Activated B cell treated with CpG ODN at 0.5 μM for 24 hours (primary cell): ENCODE measurements at places on chromosomes 1 and 21.

DNA sequence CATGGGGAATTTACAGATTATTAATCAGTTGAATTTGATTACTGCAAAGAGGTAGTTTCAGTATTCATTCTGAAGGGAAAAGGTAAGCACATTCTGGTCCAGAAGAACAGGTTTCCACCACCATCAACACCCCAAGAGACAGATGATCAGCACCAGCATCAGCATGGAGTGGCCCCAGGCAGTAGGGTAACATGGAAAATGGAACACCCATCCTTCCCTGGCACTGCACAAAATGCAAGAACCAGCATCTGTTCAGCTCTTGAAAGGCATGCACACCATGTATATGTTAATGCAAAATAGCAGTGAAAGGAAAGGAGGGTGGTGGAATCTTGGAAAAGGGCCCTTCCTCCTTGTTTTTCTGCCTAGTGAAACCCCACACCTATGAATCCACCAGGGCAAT lies 9.2 kb downstream of the HSD3B1 start:
- no peak for DNase-seq

- no peak for DNase-seq
Measured at GRCh38 chr1:247491328-247491727, 33.4 kb upstream of the OR2B11 start.

DNA sequence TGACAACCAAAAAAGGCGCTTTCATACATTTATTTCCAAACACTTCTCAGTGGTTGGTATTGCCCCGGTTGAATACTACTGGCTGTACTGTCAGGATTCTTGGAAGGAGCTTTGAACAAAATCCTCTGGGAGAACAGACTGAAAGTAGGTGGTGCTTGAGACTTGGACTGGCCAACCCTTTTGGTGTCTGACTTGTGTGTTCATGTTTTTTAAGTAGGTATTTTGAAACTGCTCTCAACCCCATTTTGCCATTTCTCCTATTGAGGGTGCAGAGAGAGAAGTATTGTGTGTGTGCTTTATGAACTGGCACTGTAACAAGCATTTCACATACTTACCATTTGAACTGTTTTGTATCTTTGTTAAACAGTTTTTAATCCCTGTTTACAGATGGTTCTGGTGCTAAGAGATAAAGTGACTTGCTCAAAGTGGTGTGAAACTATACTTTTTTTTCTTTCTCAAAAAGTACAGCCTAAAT lies 21.2 kb downstream of the ARID1A start:
- no peak for DNase-seq

- DNase-seq: no peak
Measured at GRCh38 chr1:183652107-183652506, 1.0 kb downstream of the APOBEC4 start.

DNA sequence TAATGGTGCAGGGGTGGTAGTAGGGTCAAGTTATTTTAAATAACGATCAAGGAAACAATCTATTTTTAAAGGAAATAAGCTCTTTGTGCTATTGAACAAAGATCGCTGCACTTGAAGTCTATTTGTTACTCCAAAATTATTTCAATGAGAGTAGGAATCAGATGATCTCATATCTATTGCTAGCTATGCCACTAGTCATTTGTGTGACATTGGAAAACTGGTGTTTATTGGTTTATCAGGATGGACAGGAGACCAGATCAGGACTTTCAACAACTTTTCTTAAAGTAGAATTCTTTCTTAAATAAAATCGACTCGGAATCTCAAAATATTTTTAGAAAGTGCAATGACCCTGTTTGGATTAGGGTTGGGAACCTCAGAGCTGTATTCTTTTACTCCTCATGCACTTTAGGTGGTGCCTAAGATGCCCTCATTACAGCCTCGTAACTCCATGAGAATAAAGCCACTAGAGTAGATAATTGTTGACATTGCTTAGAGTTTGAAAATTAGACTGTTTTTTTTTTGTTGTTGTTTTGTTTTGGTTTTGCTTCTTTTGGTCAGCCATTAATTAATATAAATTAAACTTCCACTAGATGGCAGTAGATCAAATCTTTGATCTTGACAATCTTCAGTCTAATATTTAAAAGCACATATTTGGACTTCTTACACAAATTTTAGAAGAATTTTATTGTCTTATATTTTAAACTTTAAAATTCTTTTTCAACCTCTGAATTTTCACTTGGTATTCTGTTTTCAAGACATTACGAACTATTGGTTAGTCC lies 352.4 kb downstream of the USP25 start:
- no peak for DNase-seq

- no peak for DNase-seq
Measured at GRCh38 chr1:24727501-24728216, 17.6 kb upstream of the CLIC4 start.

- no peak for DNase-seq
Measured at GRCh38 chr1:89962024-89962741, 32.7 kb upstream of the ZNF326 start.

GRCh38 chr21:45976701-45977311 lies 4.8 kb upstream of the COL6A1 start:
- DNase-seq: no peak

DNA sequence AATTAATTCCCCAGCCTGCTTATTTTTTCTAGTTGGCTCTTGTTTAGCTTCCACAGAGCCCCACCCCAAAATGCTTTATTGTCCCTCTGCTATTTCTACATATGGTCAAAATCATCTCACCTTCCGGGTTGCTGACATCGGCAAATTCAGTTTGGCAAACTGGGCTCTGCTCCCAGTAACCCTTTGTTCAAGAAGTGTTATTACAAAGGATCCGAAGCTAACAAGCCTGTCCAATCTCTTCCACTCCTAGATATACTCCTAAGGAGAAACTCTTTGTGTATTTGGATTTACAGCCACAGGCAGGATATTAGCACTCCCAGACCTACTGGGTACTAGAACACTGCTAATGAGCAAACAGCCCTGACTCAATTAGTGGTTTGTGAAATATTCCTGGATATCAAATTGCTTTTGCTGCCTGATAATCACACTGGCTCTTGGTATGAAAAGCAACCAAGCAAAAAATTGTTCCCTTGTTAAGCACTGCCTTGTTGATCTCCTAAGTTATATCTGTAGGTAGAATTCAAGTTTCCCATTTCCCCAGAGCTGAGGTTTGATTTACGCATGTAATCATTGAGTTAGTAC lies 4.0 kb downstream of the JUN start:
- no peak for DNase-seq

DNA sequence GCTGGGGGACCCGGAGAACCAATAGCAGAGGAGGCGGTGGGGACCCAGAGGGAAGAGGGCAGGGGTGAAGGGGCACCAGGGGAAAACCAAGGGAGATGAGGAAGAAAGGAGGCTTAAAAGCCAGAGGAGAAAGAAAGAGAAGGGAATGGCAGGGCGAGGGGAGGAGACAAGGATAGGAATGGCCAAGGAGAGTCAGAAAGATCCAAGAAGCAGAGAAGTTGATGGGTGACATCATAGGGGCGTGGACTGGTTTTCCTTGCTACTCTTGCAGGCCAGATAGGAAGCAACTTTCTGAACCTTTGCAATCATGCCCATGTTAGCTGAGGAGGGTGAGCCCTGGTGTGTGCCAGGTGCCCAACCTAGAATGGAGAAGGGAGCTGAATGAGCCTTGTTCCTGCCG lies 5.4 kb downstream of the NPR1 start:
- DNase-seq: no peak

DNA sequence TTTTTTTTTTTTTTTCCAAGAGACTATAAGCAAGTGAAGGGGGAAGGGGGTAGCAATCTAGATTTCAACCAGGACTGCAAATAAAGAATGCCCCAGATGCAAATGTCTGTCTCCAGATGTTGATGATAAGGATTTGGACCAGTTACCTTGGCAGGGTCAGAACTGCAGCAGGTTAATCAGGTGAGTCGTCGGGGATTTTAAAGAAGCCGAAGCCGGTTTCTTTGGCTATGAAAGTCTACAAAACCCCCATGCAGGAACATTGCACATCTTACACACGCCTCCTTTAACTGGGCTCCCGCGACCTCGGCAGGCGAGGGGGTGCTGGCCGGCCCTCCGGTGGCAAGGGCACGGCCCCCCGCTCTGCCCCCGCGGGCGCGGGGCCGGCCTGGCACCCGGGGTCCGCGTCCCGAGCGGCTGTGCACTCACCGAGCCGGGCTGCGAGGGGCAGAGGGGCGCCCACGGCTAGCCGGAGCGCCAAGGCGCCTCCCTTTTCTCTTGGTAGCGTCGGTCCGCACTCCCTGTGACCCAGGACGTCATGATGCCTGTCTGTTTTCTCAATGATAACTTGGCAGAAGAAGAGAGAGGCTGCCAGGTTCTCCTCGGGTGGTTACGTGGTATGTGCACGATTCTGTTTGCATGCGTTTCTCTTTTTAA lies 366.3 kb upstream of the ESRRG start:
- DNase-seq: no peak

DNA sequence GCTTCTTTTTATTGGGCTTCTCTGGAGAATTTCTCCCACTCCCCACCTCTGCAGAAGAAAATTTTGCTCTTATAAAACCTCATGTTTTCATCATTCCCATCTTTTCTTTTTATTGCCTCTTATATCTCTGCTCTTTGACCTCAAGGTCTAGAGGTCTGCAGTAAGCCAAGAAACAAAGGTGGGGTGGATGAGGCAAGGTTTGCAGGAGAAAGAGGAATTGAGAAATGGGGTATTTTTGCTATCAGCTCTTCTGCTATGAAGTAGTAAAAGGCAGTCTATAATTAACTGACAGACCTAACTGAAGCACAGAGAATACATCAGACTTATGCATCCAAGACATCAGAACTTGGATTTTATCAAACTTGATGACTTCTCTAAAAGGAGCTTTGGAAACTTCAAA lies 22.9 kb downstream of the SYT11 start:
- no peak for DNase-seq

- no peak for DNase-seq
Measured at GRCh38 chr1:117301901-117302300, 65.3 kb upstream of the MAN1A2 start.

- DNase-seq: no peak
Measured at GRCh38 chr1:157044326-157044725, 1.2 kb downstream of the ARHGEF11 start.

DNA sequence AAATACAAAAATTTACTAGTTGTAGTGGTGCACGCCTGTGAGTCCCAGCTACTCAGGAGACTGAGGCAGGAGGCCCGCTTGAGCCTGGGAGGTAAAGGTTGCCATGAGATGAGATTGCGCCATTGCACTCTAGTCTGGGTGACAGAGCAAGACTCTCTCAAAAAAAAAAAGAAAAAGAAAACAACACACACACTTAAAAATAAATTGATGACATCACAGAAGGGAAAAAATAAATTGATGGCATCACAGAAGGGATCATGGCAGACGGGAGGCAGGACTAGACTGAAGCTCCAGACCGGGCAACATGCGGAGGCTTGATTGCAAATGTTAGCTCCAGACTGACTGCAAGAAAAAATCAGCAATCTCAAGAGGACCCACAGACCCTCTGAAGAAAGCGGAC lies 43.3 kb downstream of the KLHL20 start:
- DNase-seq: no peak

DNA sequence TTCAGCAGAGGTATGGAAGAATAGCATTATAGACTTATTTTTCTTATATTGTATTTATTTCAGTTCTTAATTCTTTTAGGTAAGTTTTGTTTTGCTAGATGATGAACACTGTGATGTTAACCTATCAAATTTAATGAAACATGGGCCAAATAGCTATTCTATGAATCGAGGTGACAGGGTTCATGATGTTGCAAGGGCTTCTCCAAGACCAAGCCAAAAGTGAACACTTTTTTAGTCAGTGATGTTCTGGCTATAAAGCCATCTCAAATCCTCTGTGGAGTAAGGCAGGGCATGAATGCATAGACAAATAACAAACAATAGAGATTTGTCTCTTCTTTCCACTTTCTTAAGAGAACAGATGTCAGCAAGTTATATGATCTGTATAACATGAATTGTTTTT lies 26.7 kb downstream of the C1orf146 start:
- no peak for DNase-seq

- no peak for DNase-seq
Measured at GRCh38 chr1:1106510-1107221, 9.2 kb downstream of the C1orf159 start.

DNA sequence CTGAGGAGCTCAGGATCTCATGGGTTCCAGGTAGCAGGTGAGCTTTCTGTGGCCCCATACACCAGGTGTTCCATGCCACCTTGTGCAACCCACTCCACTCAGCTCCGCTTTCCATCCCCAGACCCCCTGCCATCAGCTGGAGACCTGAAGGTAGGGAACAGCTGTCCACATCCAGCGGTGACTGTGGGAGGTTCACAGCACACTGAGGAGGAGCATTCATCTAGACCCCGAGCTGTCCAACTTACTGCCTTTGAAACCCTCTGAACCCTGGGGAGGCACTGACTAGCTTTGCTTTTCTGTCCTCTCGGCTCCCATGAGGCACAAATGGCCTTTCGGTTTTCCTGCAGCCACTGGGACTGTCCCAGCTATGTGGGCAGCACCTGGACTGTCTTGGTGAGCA lies 27.9 kb upstream of the ABCG1 start:
- no peak for DNase-seq

DNA sequence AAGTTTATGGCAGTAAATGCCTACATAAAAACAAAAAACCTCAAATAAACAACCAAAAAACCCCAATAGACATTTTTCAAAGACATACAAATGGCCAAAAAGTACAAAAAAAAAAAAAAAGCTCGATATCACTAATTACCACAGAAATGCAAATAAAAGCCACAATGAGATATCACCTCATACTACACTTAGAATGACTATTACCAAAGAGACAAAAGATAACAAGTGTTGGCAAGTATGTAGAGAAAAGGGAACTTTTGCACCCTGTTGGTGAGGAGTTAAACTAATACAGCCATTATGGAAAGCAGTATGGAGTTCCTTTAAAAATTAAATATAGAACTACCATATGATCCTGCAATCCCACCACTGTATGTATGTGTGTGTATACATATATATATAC lies 21.1 kb downstream of the SLC25A24 start:
- DNase-seq: no peak

- no peak for DNase-seq
Measured at GRCh38 chr1:92038695-92039346, 9.0 kb downstream of the EPHX4 start.

- DNase-seq: no peak
Measured at GRCh38 chr1:30452170-30452569, 271.2 kb downstream of the MATN1 start.

- no peak for DNase-seq
Measured at GRCh38 chr1:17440074-17440826, 773 bp upstream of the RCC2 start.

GRCh38 chr1:2604156-2604843 lies 17.7 kb downstream of the PRXL2B start:
- no peak for DNase-seq

GRCh38 chr1:173590557-173590956 lies 12.3 kb downstream of the SLC9C2 start:
- no peak for DNase-seq

GRCh38 chr1:65804584-65804983 lies 11.9 kb downstream of the PDE4B start:
- no peak for DNase-seq
